ENCODE measurements at places on chromosomes 12 and 14.

GRCh38 chr12:16228067-16228466 lies 49.4 kb downstream of the SLC15A5 start:
- no peak for DNase-seq

DNA sequence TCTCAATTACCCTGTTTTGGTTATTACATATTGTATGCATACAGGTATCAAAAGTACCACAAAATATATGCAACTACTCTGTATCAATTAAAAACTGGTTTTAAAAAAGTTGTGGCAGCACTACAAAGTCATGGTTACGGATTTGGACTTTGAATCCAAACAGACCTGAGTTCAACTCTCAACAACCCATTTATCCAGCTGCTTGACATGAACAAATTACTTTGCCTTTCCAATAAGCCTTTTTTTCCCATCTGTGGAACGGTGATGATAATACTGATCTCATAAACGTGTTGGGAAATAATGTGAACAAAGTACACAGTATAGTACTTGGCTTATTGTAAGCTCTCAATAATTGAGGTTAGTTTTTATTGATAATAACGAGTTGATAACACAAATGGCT lies 85.0 kb downstream of the MNAT1 start:
- DNase-seq = no peak

DNA sequence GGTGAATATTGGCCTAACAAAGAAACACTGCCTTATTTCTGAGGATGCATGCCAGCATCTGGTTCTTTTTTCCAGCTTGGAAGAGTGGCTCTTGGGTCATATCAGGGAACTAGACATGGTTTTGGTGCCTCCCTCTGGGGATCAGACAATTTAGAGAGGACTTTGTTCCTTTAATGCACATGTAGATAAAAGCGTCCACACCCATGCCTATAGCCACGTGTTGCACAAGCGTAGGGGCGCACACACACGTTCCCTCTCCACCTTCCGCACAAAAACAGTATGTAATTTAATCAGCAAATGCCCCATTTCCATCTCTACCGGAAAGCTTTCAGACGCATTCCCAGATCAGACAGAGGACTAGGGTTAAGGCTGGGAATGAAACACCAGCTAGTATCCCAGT lies 61.7 kb upstream of the RIC8B start:
- no peak for DNase-seq

DNA sequence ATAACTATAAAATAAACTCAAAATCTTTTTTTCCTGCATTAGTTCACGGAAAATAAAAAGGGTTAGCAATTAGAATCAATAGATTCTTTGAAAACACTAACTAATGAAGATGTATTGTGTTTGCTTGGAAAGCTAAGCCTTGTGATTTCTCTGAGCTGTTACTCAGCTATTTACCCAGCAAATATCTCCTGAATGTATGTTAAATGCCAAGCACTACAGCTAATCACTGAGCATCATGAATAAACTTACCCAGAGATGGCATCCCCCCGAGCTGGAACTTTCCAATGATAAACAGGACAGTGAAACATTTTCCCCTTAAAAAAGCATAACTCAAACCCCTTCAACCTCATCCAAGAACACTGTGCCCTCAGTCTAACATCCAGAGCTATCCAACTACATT lies 71.2 kb downstream of the SLC2A13 start:
- DNase-seq = no peak

GRCh38 chr12:14756334-14757143 lies 46.7 kb downstream of the WBP11 start:
- DNase-seq = no peak

- no peak for DNase-seq
These were observed 91.3 kb downstream of the PRKD1 start for GRCh38 chr14:29836395-29836794.

DNA sequence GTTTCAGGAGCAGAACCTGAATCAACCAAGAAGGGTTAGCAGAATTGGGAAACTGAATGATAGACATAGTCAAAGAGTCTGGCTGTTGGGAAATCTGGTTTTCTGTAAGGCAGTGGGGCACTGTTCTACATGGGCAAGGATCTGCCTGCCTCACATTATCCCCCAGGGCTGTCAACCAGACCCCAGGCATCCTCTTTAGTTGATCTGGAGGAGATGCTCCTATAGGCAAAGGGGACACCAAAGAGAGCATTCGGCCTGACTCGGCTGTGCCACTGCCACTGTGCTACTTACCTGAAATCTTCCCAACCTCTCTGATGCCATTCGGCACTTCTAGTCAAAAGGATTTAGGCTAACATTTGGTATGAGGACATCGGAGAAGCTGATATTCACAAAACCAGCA lies 4.1 kb downstream of the ISCU start:
- DNase-seq = no peak

GRCh38 chr14:89399594-89400068 lies 17.4 kb downstream of the FOXN3 start:
- no peak for DNase-seq

GRCh38 chr14:62168564-62169155 lies 406.4 kb downstream of the SNAPC1 start:
- DNase-seq = no peak

- no peak for DNase-seq
These were observed 62.4 kb downstream of the TMX1 start for GRCh38 chr14:51302295-51303030.

DNA sequence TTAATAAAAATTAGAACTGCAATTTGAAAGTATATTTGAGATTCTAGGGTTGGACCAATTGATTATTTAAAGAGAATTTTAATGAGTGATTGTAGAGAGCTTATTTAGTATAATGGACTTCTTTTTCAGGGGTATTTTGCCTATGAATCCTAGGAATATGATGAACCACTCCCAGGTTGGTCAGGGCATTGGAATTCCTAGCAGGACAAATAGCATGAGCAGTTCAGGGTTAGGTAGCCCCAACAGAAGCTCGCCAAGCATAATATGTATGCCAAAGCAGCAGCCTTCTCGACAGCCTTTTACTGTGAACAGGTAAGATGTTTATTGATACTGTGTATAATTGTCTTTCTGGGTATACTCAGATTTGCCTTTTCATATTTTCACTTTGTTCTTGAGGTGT lies 35.9 kb upstream of the KCNMB4 start:
- no peak for DNase-seq

- no peak for DNase-seq
These were observed 39.1 kb upstream of the NAP1L1 start for GRCh38 chr12:76123259-76124212.

DNA sequence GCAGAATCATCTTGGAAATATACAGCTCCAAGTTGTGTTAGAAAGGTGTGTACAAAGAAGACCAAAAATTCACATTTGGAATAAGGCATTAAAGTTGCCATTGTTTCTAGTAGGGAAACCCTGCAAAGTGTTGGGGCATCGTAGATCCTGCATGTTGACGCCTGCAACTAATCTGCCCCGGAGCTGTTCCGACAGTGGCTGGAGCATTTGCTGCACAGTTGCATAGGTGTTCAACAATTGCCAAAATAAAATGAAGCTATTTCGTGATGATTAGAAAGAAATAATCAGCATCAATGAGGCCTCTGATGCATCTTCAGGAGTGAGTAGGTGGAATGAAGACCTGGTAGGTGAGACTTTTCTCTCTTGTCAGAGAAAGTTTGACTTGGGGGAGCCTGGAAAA lies 47.3 kb downstream of the DAD1 start:
- DNase-seq = no peak

DNA sequence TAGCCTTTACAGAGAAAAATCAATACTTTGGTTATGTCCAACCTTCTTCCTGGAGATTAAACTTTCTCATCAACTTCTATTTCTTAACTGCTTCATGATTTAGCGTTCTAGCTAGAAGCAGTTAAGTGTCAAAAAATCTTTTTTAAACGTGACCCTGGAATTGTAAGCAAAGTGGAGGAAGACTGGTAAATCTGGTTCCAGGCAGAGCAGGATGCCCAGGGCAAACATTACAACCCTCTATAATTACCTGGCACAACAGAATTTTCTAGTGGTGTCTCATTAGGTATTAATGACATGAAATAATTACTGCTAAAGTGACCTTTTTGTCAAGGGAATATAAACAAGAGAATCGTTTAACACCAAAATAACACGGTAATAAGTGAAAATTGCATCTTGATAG lies 320.8 kb downstream of the MED13L start:
- no peak for DNase-seq

GRCh38 chr12:96034621-96035282 lies 635 bp downstream of the LTA4H start:
- DNase-seq = no peak

DNA sequence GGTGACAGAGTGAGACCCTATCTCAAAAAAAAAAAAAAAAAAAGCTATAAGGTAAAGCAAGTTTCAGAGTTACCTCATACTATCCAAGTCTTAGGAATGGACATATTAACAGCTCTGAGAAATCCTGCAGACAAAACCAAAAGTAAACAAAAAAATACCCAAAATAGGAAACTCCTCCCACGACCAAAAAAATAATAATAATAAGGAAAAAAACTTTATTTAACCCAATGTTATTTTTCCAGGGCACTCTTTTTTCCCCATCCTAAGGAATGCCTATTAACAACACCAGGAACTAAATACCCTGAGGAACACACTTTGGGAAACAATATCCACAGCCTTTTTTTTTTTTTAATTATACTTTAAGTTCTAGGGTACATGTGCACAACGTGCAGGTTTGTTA lies 135.5 kb upstream of the CCND2 start:
- no peak for DNase-seq

DNA sequence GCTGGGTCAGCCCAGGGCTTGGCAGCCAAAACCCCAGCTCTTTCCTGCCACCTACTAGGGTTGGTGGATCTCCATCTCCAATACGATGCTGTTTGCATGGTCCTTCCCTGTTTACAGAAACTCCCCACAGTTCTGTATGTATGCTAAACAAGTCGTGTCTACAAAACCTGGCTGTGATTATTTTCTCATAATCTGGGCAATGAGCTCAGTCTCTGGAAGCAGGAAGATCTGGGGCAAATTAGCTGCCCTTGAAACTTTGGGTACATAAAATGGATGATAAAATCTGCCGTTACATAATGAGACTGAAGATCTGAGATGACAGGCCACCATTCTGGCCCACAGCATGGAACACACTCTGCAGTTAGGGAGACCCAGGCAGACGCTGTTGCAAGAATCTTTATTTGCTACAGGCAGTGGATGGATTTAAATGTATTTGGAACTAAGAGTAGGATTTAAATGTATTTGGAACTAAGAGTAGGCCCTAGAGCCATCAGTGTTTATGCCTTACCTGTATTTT lies 31.7 kb downstream of the ACADS start:
- DNase-seq = no peak

DNA sequence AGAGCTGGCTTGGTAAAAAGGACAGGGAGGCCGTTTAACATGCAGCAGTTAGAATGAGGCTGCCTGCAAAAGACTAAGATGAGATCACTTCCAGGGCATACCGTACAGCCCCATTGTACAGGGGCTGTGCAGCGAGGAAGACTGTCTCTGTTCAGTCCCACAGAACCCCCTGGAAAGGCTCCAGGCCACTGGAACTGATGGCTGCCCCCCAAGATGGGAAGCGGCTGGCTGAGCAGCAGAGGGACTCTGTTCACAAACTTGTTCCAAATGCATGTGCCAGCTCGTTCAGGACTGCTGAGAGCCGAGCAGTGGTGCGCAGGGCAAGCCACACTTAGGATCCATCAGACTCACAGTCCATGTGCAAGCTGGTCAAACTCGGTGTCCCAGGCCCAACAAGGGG lies 82.9 kb downstream of the CHGA start:
- no peak for DNase-seq

DNA sequence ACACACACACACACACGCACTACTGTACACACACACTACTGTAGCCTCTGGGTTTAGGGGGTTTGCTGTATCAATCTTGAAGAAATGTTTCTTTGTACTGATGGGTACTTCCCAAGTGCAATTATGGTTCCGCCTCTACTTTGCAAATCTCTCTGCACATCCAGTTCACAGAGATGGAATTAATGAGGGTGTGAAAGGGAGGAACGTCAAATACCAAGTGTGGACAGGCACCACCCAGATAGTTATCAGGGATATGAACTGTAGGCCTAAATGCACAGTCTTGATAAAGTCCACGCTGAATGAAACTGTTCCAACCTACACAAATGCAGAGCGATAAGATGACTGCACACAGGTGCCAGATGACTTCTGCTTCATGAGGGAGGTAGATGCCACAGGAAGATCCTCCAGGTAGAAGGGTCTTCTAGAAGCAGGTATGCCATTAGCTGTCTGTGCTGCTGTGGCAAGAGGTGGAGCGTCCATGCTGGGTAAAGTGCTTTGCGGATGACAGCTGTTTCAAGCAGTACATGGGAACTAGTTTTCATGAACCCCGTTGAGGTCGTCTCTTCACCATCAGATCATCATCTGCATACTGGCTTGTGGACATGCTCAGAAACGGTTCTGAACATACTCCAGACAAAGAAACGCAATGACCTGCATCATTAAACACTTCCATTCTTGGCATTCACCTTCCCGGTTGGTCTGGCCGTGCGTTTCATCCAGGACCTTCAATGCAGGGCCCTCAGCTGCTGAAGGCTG lies 314.3 kb upstream of the RTL1 start:
- DNase-seq = no peak

DNA sequence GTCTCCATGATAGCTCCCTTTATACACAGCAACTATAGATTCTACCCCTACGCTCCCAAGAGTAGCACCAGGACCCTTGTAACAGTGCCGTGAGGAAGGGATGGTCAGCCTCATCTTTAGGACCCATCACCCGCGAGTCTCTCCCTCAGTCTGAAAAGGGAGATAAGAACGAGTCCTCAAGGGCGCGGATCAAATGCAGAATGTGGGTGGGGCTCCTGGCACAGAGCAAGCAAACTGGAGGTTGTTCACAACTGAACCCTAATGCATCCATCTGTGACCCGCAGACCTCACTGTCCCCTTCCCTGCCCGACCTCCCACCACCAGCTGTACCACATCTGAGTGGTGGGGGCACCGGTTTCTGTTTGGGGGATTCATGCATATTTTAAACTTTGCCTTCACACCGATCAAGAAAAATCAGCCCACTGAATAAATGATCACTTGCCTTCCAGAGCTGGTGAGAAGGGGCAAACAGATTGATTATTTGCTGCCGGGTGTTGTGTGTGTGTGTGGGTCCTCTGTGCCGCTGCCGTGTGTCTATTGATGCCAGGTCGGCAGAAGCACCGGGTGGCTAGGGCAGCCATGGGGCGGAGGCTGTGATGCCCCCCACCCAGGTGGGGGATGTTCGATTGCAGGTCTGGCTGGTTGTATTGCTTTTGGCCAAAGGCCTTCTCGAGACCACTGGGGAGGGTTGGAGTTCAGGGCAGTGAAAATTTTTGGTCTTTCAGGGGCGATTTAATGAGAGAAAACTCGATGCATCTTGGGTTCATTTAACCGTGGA lies 35.7 kb upstream of the BEGAIN start:
- DNase-seq = no peak

GRCh38 chr12:53425515-53426150 lies 2.0 kb downstream of the AMHR2 start:
- no peak for DNase-seq

GRCh38 chr12:5964913-5965900 lies 20.1 kb upstream of the ANO2 start:
- no peak for DNase-seq

GRCh38 chr12:103012884-103013283 lies 55.4 kb downstream of the ASCL1 start:
- no peak for DNase-seq

Data from stimulated activated CD4-positive, alpha-beta T cell treated with anti-CD3 and anti-CD28 coated beads, TNF-alpha, amount 100 ng/mL, for 4 hours (primary cell).